Stimulated activated CD4-positive, alpha-beta T cell treated with anti-CD3 and anti-CD28 coated beads, Interleukin-1b, Interleukin-23, amount 100 ng/mL, for 24 hours (primary cell): ENCODE measurements at places on chromosomes 7 and 10.

DNA sequence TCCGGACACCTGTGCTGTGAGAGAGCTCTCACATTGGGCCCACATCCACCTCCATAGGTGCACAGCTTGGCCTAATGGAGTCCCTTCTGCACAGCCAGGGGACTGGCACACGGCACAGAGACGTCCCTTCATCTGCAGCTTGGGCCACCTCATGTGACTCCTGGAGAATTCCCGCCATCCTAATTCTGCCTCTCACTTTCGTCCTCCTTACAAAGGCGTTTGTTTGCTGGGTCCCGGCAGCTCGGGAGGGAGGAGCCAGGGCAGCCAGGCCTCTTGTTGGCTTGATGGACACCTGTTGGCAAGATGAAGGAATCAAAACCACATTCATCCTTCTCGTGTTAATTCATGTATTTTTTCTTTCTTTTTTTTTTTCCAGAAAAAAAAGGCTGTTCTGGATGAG lies 30.7 kb upstream of the TTYH3 start:
- DNase-seq, result no peak

DNA sequence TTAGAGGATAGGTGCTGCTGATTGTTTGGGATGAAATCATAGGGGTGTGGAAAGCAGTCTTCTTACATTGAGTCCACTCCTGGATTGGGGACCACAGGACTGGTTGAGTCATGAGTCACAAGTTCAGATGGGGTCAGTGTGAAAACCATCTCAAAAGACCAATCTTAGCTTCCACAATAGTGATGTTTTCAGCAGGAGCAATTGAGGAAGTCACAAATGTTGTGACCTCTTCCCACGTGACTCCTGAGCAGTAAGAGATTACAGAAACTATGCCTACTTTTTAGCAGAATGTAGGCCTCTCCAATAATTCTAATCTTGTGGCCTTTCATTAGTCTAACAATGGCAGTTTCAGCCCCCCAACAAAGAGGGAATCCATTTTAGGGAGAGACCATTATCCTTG lies 256.9 kb upstream of the CDC14C start:
- DNase-seq, result no peak

GRCh38 chr10:106396192-106396591 lies 768.3 kb downstream of the SORCS1 start:
- DNase-seq, result no peak

DNA sequence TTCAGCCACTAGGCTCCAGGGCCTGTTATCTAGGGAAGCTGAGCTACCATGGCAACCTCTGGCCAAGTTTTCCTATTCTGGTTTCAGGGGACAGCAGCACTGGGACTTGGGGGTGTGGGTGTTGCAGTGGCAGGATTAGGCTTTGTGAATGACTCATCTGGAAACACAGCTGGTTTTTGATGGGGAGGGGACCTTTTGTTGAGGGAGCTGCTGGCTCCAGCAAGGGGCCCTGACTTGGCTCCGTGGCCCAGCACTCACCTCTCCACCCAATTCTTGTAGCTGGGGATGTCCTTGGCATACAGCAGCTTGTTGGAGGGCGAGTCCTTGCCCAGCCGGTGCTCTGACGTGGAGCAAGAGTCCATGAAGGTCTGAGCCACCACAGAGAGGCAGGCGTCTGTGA lies 435.9 kb downstream of the PLXNA4 start:
- no peak for DNase-seq

GRCh38 chr7:140539461-140539860 lies 60.2 kb upstream of the MKRN1 start:
- no peak for DNase-seq

- no peak for DNase-seq
These were observed 17.7 kb upstream of the OPALIN start for GRCh38 chr10:96376483-96376882.

- no peak for DNase-seq
These were observed 319.0 kb upstream of the NPSR1 start for GRCh38 chr7:34338961-34339526.

GRCh38 chr7:28329661-28330363 lies 82.5 kb upstream of the CREB5 start:
- DNase-seq, result no peak

GRCh38 chr7:87325576-87326370 lies 19.7 kb upstream of the CROT start:
- DNase-seq, result no peak

DNA sequence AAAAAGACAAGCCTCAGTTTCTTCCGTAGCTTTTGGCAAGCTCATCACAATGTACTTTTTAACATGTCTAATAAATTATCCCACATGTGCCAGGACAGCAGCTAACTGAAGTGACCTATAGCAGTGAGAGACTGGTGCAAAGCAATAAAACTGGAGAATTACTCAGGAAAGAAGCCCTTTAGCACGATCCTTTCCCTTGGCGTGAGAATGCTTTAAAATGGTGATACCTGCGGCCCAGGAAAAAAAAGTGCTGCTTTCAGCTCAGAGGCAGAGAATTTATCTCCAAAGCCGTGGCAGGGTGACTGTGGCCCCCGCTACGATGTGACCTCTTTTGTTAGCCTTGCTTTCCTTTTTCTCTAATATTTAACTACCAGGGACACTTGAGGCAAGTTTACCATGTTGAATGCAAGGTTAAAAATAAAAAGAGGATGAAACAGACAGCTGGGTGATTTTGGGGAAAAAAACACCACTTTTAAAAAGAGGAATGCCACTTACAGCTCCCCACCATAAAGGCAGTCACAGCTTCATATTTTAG lies 184.0 kb downstream of the FANK1 start:
- no peak for DNase-seq

DNA sequence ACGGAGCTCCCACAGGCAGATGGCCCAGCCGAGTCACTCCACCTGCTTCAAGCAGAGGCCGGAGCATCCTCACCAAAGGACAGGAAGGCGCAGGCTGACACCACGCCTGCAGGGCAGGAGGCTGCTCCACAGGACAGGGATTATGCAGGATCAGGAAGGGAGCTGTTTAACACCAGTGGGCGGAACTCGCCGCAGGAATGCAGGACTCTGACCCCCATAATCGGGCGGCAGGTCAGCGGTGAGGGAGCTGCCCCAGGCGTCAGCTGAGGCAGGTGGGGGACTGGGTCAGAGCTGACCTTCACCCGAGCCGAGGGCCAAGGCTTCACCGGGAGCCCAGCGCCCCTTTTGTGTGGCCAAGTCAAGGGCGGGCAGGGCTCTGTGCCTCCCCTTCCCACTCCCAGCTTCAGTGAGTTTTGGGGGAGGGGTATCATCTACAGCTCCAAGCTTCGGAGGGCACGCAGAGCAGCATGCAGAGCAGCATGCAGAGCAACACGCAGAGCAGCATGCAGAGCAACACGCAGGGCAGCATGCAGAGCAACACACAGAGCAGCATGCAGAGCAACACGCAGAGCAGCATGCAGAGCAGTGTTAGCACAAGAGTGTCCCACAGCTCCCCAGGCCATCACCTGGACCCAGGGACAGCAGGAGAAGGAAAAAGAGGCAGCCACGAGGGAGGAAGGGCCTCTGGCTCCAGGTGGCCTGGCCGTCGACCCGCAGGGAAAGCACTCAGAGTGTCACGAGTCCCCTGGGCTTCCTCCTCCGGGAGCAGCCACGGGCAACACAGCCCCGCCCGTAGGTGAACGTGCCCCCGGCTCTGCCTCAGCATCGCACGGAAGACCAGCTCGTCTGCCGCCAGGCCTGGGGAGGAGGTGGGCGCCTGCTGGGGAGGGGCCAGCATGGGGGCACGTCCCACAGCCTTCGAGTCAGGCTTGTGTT lies 151.7 kb upstream of the PPP2R2D start:
- no peak for DNase-seq

- DNase-seq, result no peak
These were observed 65.8 kb upstream of the PRSS58 start for GRCh38 chr7:142323706-142324105.
